ENCODE measurements at places on chromosomes 1 and 21. TPM values are rescaled to one million over a fixed set of nuclear protein-coding genes. Genes with fewer than 3 reads are reported as not detected.
A peak's percentile ranks its signal among the peaks of the same experiment; 100 is the strongest.

SERPINC1 gene
- not detected for total RNA-seq

SETD4 gene
- total RNA-seq = 12.9 TPM

- no peak for DNase-seq
Measured at GRCh38 chr1:233714631-233715217, 100.8 kb downstream of the KCNK1 start.

PAPPA2 gene
- 0.48 TPM for total RNA-seq

DNA sequence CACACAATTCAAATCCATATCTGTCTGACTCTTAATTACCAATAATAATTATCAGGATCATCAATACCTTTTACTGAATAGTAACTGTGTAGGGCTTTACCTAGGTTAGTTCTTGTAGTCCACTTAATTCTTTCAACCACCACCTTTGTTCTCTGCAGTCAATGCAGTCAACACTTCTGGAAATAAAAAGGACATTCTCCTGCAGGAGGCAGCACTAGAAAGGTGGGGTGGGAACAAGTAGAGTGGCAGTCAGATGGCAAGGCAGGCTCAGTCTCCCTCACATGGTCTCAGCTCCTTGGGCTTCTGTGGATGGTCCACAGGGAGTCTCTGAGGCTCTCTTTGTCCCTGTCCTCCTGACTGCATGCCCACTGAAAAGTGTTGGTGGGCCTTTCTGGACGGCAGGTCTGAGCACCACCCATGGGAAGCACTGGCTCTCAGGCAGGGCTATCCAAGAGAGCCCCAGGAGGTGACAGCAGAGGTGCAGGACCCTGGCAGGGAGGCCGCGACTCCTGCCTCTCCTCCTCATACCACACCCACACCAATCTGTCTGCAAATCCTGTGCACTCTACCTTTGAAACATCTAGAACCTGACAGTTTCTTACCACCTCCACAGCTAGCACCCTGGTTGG, 237.3 kb downstream of the FOXD2 start:
- DNase-seq = peak; percentile 35

- no peak for DNase-seq
Measured at GRCh38 chr1:243390162-243390791, 134.4 kb downstream of the SDCCAG8 start.
